AG10803 (cell line): ENCODE measurements at places on chromosomes 6 and 20.

DNA sequence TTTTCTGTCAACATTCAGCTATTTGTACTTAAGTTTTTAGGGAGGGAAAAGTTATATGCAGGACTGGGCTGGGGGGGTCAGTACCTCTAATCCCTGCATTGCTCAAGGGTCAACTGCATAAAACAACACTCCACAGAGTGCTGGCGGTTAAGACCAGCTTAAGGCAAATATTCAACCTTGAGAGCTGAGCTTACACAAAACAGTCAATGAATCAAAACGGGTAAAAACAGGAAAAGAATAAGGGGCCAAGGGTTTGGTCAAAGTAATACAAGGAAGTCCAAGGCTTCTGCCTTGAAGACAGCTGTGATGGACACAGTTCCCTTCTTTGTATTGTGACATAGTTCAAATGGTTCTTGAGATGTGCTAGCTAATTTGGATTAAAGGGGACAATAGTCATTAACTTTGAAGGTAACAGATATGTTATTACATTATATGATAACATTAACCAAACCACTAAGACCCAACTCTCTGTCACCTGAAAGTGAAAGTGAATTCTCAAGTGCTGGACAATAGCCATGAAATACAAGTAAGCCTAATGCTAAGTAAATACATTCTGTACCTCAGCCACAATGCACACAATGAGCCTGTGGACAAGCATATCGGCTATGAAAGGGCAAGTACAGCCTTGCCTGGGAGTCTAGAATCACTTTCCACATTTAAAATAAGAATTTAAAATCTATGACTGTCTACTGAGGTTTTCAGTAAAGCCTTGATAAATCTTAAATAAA is 106.8 kb downstream of the PDE10A start:
- DNase-seq = no peak

DNA sequence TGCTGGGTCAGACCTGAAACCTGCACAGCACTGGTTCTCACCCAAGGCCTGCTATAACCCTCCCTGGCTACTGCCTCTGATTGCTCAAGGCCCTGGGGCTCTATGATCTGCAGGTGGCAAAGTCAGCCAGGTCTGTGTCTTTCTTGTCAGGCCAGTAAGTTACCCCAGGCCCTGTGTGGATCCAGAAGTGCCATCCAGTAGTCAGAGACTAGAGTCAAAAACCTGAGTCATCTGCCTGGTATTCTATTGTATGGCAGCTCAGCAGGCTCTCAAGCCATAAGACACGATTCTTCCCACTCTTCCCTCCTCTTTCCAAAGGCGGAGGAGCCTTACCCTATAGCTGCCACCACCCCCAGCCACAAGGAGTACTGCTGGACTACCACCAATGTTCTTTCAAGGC is 593.0 kb downstream of the FRK start:
- DNase-seq = no peak

DNA sequence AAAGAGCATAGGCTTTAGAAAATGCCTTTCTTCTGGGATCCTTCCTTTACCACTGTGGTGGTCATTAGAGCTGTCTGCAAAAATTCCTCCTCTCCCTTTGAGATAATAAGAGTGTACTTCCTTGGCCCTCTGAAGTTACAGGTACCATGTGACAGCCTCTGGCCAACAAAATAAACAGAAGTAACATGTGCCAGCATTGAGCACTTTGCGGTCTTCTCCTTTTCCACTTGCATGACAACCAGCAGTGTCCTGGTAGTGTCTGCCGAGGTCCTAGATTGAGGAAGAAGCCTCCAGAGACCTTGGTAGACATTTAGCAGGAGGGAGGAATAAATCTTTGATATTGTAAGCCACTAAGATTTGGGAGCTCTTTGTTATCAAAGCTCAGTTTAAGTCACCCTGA is 87.5 kb upstream of the ARID1B start:
- no peak for DNase-seq

DNA sequence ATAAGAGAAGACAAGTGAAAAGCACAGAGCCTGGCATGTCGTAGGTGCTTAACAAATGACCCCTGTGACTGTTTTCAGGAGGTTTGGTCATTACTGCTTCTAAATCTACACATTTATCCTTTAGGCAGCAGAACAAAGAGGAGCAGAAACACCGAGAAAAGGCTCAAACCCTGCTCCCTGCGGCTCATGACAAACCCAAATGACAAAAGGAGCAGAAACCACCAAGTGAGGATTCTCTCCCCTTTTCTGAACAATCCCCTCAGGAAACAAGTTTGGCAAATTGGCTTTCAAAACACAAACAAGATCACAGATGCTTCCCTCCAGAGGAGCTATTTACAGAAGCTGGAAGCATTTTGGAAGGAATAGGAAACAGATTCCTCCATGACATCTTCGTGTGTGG is 15.8 kb upstream of the SIRPG start:
- DNase-seq = no peak

DNA sequence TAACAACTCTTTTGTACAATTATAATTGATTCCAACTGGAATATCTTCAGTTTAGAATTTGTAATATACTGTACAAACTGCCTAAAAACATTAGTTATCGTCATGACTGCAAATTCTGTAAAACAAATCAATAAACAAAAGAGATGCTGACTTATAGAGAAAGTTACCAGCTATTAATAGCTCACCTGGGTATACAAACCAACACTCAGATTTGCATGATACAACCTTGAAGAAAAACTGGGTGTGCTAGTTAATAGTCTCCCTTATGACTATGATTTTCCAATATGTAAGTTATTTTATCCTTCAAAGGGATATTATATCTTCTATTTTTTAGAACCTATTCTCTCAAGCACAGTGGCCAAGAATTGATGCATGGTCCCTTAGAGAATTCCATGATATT is 698.5 kb downstream of the FRK start:
- DNase-seq = no peak

- peak; percentile 5 for DNase-seq
These were observed 73.4 kb upstream of the SIM1 start for GRCh38 chr6:100538086-100538485.

DNA sequence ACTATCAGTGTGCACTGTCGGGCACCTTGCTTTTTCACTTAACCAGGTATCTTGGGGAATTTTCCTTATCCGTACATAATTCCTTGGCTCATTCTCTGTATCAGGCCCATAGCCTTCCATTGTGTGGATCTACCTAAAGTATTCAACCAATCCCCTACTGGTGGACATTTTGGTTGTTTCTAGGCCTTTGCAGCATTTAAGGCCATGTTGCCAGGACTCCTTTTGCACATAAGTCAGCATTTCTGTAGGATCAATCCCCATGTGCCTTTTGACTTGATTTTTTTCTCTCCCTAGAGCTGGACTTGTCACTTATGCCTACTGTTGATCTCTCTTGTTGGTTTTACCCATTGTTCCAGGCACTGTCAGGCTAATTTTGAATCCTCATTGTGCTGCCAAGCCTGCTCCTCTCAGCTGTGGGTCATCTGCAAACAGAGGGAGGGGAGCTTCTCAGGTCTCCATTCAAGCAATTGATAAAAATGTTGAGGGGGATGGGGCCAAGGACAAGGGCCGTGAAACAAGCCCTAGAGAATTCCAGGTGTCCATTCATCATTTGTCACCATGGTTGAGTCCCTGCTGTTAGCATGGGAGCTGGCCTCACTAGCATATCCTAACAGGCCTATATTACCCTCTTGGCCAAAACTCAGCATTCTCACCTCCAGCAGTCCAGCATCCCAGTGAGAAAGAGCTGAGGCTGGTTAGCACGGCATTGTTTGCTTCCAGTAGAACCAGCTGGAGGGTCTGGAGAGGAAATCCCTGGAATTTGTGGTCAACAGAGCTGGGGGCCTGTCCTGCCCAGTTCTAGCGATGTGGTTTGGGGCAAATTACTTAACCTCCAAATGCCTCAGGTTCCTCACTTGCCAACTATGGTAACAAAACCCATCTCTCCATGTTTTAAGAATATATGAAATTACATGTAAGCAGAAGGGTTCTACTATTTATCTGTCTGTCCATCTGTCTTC is 178.4 kb downstream of the MRPL14 start:
- peak; percentile 87 for DNase-seq

DNA sequence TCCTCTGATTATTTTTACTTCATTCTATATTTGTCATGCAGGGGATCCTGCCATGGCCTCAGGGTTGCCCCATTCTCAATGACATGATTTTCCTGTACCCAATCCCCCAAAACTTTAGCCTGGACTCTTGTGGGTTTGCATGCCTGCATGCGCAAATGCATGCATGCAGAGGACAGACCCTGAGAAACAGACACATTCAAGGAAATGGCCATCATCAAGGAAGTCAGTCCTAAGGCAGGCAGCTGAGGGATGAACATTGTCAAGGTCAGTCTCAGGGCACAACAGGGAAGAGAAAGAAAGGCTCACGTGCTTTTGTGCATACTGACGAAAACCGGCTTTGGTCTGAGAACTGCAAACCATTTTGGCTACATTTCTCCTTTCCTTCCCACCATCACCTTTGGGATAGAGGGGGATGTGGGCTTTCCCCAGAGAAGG is 13.1 kb downstream of the NEDD9 start:
- DNase-seq = no peak

- no peak for DNase-seq
These were observed 81.8 kb downstream of the LAMA4 start for GRCh38 chr6:112172540-112172939.

DNA sequence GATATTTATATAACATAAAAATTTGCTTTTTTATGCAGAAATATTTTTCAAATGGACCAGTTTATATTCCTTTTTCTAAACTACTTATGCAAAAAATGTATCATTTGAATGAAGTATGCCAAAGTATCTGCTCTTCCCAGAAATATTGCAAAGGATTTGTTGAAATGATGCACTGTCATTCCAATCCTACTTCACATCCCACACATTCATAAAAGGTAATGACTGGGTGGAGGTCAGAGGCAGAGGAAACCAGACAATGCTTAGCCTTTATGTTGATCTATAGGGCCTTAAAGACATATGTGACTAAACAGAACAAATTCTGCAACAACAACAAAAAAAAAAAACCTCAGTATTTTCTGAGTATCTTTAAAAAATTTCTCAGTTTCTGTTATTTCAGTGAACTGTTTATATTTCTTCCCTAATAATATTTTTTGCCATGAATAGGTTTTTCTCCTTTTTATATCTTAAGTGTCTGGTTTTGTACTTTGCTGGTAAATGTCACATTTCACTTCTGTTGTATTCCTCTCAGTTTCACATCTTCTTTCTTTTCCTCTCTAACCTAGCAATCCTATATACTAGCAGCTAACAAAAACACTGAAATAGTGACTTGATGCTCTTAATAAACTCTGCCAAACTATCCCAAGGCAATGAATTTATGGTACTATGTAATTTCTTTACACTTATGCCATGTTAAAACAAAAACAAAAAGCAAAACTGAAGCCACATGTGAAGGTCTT is 374.1 kb downstream of the BCKDHB start:
- peak; percentile 42 for DNase-seq

- DNase-seq = no peak
These were observed 261.2 kb downstream of the PTPRK start for GRCh38 chr6:128259029-128259724.

DNA sequence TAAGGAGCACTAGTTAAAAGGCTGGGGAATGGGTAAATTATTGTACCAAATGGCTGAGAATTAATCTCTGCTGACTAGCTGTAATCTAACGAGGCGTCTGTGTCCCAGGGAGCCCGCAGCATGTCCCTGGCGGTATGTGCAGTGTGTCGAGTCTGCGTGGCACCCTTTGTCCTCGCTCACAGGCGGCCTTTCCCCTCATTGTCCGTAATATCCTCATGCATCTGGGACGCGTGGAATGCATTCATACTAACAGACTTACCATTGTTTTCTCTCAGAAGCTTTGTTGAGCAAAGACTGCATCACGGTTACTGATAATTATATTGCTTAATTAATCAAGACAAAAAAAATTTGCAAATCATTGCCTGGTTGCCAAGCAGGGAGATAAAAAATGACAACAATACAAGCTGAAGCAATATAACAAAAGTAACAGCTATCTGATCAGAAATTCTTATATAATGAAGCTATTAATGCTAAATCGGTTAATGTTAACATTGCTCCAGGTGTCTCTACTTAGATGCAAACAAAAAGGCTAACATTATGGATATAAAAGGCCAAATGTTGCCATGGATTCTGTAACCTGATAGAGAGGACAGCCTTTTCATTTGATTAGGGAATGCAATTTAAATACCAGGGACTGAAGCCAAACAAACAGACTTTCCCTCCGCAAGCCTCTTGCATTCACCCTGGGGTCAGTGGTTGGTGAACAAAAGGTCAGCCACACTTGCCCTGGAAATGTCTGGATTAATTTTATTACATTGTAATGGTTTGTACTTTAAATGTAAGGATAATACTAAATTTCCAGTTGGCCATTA is 124.8 kb downstream of the INSM1 start:
- DNase-seq = no peak

GRCh38 chr20:15705975-15706374 is 867.3 kb downstream of the KIF16B start:
- DNase-seq = no peak

DNA sequence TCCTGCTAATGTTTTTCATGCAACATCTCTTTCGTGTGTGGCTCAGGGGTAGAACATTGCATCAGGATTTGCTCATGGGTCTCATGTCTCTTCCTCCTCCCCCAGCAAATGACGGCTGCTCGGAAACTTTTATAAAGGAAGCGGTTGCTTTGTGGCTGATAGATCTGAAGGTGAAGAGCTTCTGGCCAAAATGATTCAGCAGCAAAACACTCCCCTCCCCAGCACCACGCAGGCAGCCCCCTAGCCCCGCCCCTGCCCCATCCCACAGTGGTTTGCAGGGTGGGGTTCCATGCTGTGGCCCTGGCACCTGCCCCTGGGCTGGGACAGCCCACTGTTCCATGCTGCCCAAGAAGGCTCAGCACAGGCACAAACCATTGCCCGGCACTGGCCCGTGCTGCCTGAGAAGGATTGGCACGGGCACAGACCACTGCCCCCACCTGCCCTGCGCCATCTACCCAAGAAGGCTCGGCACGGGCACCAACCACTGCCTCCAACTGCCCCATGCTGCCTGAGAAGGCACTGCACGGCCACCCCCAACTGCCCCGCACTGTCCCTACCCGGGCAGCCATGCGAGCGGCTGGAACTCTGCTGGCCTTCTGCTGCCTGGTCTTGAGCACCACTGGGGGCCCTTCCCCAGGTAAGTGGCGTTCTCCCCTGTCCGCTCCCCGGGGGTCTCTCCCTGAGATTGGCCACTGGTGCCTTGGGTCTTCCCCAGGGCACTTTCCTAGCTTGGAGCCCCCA is at the start of gene CST7:
TSS of gene CST7 (plus strand) at position 331 of the 741 bp plus-strand sequence. CDS start at position 568, 237 bp downstream.
- no peak for DNase-seq

- DNase-seq = peak; percentile 6
These were observed 115.4 kb downstream of the ZFP64 start for GRCh38 chr20:52076164-52076563.
